ENCODE measurements at places on chromosomes 7 and 10.

DNA sequence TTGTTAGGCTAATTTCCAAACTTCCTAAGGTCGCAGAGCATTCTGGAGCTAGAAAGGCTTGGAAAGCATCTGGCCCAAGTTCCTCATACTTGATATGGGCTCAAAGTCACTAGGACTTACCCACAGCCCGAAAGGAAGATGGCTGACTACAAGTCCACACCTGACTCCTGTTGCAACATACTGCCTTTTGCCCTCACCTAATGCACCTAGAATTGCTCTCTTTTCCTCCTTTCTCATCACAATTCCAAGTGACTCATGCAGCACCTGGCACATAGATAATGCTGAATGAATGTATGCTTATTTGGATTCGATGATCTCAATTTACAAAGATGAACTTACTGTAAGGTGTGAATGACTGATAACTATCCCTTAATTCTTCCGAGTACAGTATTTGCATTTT, 131.5 kb downstream of the SORBS1 start:
- DNase-seq, result no peak

- peak; percentile 95 for DNase-seq
Observed at GRCh38 chr10:123995461-123996131, 97.8 kb downstream of the CHST15 start.

DNA sequence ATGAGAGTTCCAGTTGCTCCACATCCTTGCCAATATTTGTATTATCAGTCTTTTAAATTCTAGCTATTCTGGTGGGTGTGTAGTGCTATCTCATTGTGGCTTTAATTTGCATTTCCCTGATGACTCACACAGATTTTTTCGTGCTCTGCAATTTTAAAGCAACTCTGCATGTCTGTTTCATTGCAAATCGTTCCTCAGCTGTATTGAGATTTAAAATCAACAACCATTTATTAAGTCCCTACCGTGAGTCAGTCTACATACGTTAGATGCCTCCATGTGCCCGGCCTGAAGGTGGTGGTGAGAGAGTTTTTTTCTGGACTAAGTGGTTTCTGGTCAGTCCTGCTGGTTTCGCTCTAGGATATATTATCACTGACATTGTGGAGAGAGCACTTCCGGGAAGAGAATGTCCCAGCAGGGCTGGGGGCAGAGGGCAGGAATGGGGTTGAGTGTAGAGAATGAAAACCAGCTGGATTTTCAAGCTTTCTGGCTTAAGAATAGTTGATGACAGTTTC, 8.4 kb upstream of the HYCC1 start:
- DNase-seq, result peak; percentile 90

DNA sequence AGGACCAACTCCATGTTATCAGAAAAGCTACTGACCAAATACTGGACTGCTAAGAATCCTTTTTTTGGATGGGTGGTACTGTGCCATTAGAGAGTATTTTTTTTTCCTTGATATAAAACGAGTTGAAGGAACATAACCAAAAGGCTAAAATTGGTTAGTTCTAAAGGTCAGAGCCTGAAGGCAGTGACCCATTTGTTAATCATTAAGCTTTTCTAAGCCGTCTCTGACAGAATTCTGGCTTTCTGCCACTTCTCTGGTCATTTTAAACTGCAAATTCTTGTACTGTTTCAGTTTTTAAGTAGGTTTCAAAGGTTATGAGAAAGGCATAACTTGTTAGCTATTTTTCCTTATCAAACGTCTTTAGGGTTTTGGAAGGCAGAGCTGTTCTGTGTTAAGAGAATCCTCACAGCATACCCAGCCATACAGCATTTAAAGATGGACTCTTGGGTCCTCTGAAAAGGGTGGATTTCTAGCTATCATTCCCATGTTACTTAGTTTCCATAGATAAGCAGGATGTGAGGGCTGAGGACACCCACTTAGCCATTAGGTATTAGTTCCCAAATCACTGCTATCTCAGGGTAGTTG, 196.8 kb downstream of the RNLS start:
- peak; percentile 48 for DNase-seq

- DNase-seq, result no peak
Observed at GRCh38 chr7:132575982-132576720, at the start of gene PLXNA4. Gene PLXNA4, minus strand, starts transcription at chr7:132576470. Its CDS starts 67,777 bp downstream, at chr7:132508693.

DNA sequence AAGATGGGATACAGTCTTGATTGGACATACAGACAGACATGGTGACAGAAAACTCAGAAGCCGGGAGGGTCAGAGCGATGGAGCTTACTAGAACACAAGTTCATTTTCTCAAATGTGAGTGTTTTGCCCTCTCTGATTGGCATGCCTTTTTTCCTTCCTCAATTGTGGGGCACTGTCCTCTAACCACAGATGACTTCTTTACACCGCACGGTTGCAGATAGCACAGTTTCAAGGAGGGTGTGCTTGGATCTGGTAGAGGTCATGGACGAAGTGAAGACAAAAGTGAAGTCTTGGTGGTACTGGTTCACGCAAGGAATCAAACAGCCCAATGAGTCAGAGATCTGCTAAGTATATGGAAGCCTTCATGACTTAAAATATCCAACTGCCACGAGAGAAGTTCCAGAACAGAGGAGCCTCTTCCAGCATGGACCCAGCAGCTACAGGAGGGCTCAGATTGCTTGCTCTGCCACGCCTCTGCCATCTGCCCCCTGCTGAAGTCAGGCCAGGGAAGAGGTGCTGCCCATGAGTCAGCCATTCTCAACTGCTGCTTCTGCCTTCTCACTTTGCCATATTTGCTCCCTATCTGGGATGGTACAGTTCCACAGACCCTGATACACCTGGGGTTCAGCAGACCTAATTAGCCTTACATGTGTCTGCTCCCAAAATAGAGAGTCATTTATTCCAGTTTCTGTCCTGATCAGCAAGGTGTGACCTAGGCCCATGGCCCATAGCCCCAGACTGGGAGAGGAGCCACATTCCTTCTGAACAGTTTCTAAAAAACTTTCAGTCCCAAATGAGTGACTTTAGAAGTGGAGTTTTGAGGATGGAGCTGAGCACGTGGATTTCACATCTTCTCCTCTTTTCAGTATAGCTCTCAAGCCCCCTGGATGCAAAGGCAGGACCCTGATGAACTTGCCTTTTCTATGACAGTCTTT, 413.8 kb downstream of the KCNMA1 start:
- peak; percentile 16 for DNase-seq

GRCh38 chr10:86372784-86373239, 6.2 kb upstream of the GRID1 start:
- no peak for DNase-seq

DNA sequence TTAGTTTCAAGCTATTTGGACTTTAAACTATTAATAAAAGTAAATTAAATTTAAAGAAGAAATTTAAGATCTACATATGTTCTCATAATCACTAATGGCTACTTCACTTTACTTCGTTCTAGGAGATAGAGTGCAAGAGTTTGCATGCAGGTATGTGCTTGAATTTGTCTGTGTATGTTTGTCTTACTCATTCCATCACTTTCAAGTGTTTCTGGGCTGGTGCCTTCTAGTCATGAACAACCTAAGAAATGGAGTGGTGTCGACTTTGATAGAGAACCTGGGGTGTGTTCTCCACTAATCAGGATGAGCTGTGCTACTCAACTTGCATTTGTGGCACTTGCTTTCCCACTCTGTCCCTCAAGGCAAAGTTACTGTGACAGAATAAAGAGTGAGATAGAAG, 169.9 kb downstream of the KCND2 start:
- DNase-seq, result no peak

- DNase-seq, result no peak
Observed at GRCh38 chr7:131527456-131527855, 29.0 kb downstream of the PODXL start.

GRCh38 chr7:144622745-144623144, 213.1 kb downstream of the TPK1 start:
- DNase-seq, result no peak

DNA sequence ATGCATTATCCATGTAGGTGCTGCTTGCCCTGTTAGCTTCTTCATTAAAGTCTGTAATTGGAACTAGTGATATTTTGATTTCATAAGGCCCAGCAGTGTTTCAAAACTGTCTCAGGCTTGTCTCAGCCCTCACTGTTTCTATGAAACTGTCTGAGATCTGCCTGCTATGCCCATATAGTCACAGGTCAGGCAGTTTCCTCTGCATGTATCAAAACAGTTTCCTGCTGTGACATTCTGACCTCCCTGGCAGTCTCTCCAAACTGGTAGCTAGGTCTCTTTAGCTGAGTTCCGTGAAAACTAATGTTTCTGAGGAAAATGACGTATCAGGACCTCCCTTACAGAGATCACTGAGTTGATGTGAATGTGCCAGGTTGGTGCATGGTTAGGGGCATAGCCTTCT, 18.9 kb upstream of the SEMA3D start:
- no peak for DNase-seq

DNA sequence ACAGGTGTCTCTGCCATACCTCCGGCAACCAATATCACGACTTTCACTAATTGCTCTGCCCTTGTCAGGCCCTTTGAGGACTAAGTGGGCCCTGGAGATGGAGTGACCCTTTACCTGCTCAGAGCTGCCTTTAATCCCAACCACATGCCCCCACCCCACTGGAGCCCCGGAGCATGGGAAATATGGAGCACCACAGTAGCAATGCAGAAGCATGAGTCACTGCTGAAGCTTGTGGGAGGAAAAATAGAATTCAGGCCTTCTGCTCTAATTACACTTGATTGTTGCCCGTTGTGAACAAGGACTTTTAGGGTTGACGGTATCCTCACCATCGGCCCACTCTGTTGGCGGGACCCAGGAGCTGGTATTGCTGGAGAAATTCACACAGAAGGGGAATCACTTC, 52.5 kb upstream of the FRMD4A start:
- peak; percentile 52 for DNase-seq

DNA sequence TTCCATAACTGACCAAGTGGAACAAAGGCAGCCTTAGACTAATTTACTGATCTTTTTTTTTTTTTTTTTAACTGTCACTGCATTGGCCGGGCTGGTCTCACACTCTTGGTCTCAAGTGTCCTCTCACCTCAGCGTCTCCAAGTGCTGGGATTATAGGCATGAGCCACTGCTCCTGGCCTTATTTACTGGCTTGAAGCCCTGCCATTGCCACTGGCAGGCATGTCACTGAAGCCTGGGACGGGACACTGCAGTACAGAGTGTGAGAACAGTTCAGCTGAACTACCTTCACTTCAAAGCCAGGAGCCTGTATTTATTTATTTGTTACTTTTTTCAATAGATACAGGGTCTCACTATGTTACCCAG, 15.4 kb upstream of the ARHGAP12 start:
- no peak for DNase-seq

DNA sequence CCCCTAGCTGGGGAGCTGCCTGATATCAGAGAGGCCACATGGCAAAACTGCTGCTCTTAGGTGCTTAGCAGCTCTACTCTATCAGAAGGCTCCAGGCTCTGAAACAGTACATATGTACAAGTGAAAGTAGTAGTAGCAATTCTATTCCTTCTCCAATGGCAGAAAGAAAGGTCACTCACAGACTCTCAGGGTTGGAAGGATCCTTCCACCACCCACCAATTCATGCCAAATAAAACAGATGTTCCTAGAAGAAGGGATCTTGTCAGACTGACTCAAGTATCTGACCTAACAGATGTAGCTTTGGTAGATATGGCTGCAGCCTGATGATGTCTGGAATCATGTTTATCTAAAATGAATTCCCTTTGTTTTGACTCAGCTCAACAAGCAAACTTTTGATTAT, 8.0 kb upstream of the ALDH18A1 start:
- DNase-seq, result no peak

GRCh38 chr7:74306730-74307469, 17.7 kb downstream of the CLIP2 start:
- peak; percentile 86 for DNase-seq

DNA sequence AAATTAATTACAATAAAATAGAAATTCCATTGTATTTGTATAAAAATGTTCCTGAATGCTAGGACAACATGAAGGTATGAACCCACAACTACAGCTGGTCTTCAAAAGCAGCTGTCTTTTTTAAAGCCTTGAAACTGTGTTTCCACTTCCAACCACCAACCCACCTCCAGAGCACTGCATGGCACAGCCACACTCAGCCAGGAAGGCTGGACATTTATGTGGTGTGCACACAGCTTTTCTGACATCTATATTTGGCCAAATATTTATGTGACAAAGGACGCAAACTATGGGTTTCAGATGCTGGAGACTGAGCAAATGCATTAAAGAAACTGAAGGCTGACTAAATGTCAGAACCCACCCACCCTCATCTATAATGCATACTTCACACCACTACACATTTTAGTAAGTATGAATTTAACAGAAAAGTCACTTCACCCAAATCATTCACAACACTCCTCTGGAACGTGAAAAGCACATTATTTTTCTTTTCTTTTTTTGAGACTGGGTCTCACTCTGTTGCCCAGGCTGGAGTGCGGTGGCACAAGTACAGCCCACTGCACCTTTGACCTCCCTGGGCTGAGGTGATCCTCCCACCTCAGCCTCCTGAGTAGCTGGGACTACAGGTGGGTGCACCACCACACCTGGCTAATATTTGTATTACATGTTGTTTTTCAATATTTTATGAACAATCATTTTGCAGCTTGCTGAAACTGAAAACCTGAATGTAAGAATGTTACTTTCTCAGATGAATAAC, 27.9 kb upstream of the DAGLB start:
- DNase-seq, result no peak

Data from EL (cell line).